ENCODE measurements at places on chromosomes 2 and 18.
A peak's percentile ranks its signal among the peaks of the same experiment; 100 is the strongest.

- DNase-seq: no peak
These were observed 253.3 kb downstream of the ARL6IP6 start for GRCh38 chr2:152971685-152972084.

- DNase-seq: no peak
These were observed 38.2 kb upstream of the PXDN start for GRCh38 chr2:1782514-1782913.

- no peak for DNase-seq
These were observed 159.7 kb upstream of the FBXO11 start for GRCh38 chr2:48066000-48066399.

DNA sequence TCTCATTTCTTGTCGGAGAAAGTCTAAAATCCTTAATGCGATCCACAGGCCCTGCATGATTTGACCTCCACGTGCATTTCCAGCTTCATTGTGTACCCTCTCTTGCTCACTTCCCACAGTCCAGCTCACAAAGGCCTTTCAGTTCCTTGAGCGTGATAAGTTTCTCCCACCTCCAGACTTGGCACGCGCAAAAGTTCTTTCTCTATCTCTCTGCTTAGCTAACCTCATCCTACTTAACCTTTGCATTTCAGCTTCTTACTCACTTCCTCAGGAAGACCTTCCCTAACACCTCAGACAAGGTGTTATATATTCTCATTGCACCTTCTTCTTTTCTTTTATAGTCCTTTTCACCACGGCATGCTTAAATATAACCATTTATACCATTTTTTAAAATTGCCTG, 124.8 kb upstream of the XPO1 start:
- no peak for DNase-seq

- no peak for DNase-seq
These were observed 89.4 kb upstream of the TAF1B start for GRCh38 chr2:9753665-9754531.

DNA sequence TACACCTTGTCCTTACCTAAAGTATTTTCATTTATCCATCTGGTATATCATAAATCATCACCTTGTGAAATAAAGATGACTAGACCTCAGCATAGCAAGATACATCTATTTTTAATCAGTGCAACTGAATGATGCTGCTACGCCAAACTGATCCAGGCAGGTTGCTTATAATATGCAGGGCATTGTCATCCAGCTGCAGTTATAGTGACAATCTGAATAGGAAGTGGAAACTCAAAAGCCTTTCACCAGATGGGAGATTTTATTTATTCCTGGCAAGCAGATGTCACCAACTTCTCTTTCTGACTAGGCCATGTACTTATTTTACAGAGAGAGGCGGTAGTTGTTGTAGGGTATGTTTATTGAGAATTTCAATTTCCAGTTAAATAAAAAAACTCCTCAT, 747.3 kb downstream of the ADCYAP1 start:
- peak; percentile 48 for DNase-seq

- DNase-seq: no peak
These were observed 85.0 kb downstream of the WDSUB1 start for GRCh38 chr2:159201360-159202063.

DNA sequence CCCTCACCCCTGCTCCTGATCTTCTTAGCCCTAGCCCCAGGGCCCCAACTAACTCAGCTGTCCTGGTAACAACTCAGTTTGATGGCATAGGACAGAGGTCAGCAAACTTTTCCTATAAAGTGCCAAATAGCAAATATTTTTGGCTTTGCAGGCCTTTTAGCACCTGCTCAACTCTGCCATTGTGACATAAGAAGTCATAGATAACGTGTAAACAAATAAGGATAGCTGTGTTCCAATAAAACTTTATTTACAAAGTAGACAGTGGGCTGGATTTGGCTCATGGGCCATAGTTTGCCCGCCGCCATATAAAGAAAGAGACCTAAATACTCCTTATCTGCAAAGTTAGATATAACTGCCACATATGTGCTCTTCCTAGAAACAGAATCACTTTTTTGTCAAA, 27.3 kb upstream of the TMEM87B start:
- DNase-seq: no peak

DNA sequence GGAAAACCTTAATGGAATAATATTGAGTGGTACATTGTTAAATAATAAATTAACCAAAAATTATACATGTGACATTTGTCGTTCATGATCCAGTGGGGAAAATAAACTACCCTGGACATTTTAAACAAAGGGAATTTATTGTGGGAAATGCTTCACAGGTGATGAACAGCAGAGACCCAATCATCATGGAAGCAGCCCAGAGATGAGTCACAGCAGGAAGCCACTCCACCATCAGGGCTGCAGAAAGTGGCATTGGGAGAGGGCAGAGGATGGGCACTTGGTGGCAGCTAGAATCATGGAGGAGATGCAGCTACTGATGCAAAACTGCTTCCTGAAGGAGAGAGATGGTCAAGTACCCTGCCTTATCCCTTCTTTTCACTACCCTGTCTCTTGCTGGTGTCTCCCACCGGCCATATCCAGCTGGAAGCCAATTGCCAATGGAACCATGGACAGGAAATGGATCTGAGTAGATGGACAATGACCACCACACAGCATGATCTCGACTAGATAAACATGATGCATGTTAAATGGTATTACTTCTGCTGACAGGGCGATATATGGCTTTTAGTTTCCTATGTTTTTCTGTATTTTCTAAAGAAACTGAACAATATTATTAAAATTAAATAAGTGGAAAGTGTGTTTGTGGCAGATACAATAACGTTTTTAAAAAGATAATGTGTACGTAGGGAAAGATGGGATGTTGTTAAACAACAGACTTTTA, 139.8 kb downstream of the RPIA start:
- DNase-seq: no peak

- no peak for DNase-seq
These were observed 396.6 kb upstream of the TRIB2 start for GRCh38 chr2:12320027-12320734.

DNA sequence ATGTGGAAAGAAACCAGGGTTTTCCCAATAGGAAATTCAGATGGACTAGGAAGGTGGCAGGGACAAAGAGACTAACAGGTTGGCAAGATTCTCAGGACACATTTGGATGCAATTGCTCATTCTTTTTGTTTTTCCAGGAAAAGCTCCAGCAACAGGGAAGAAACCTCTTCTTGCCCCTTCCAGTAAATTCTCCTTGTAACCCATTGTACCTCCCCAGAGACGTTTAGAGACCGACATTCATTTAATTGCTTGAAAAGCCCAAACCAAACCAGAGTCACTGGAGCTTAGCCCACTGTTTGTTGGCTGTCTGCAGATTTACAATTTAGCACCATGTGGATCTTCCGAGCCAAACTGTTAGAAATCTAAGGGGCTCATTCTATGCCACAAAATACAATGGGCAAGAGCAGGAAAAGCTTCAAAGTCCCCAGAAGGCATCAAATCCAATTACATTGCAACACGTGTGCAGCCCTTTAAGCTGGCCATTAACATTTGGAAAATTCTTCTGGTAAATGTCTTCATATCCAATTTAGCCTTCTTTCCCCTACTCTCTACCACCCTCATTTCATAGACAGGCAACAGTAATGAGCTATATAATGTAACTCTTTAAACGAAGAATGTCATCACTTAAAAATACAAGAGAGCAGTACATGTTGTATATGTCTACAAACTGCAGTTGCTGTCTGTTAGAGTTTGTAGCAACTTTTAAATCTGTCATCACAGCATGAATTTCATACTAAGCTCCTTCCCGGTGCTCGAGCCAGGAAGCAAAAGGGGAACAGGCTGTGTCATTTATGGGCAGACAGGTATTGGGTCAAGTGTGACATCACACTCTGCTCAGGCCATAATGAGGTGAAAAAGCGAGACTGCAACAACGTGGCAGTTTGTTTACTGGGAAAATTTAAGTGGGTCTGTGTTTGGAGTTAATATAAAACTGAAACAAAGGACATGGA, 235.6 kb upstream of the HNRNPA3 start:
- DNase-seq: no peak

GRCh38 chr2:156405586-156405985, 30.6 kb upstream of the GPD2 start:
- DNase-seq: no peak

- DNase-seq: no peak
These were observed 1.1 kb downstream of the NCKAP1 start for GRCh38 chr2:183037074-183037552.

DNA sequence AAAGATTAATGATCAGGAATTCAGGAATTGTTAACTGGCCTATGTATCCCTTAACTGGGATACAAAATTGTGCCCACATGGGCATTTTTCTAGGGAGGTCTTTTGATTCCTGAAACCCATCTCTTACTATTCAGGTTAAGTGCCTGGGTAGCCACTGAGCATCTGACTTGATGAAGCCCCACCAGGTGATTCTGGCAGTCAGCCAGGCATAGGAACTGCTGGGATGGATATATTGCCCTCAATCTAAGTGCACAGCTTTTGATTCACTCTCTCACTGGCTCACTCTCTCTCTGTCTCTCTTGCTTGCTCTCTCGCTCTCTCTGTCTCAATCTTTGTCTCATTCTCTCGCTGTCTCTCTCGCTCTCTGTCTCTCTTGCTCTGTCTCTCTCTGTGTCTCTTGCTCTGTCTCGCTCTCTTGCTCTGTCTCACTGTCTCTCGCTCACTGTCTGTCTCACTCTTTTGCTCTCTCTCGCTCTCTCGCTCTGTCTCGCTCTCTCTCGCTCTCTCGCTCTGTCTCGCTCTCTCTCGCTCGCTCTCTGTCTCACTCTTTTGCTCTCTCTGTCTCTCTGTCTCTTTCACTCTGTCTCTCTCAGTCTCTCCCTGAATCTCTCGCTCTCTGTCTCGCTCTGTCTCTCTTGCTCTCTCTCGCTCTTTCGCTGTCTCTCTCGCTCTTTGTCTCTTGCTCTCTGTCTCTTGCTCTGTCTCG, 22.3 kb downstream of the INPP1 start:
- no peak for DNase-seq

DNA sequence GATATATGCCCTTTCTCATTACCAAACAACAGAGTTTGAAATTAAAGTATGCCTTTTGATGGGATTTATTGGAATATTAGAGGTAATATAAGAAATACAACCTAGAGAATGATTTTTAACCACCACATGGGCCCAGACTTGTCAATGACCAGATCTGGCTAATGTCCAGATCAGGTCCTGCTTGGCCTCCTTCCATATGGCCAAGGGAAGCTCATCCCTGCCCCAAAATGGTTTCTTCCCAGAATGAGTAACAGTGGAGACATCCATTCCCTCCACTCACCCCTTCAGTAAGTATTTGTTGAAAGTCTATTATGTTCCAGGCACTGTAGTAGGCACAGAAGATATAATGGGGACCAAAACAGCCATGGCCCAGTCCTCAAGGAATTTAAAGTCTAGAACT, 54.9 kb downstream of the ANTXR1 start:
- no peak for DNase-seq

GRCh38 chr2:218889937-218890336, 9.3 kb downstream of the WNT10A start:
- no peak for DNase-seq

GRCh38 chr2:23682481-23682880, 244.4 kb downstream of the ATAD2B start:
- no peak for DNase-seq

GRCh38 chr2:221637851-221638250, 65.7 kb upstream of the EPHA4 start:
- no peak for DNase-seq

GRCh38 chr18:55783921-55784320, 195.9 kb upstream of the TCF4 start:
- DNase-seq: no peak

DNA sequence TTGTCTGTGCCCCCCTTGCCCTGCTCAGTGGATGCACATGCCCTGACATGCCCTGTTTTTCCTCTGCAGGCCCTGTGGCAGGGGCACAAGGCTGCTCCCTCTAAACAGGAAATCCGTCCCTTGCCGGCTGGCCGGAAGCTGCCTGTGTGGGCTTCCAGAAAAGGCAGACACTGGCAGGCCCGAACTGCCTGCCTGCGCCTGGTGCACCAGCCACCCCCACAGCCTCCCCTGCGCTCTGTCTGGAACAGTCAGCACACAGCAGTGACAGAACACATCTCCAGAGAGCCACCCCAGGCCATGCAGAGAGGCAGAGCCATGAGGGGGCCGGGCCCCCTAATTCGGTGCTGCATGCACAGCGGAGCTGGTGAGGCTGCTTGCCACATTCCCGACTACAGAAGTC, 33.5 kb downstream of the LOXHD1 start:
- DNase-seq: no peak

DNA sequence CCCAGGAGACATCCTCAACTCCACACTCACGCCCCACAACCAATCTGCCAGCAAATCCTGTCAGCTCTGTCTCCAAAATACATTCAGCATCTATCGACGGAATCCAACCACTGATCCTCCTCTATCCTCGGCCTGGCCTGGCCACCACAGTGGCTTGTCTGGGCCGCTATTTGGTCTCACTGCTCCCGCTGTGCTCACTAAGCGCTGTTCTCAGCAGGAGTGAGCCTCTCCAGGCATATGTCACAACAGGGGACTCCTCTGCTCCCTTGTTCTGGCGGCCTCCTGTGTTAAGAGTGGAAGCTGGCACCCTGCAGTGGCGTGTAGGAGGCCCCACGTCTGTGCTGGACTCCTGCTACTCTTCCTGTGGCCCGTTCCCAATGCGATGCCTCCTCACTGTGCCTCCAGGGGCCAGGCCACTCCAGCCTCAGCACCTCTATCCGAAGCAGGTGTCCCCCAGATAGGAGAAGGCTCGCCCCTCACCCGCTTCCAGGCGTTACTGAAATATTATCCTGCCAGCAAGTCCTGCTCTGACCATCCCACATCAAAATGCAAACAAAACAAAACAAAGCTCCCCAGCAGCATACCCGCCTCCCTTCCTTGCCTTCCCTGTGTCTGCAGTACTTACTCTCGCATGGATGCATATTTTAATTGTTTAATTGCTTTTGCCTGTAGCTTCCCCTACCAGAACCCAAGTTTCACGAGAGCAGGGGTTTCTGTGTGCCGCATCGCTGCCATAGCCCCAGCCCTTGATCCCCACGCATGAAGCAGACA, 39.9 kb downstream of the CENPO start:
- DNase-seq: no peak

GRCh38 chr2:17869128-17869527, 9.3 kb upstream of the KCNS3 start:
- no peak for DNase-seq

Measured in NCI-H524 treated with DMSO at 0.1 percent for 48 hours (cell line).